Activated CD4-positive, alpha-beta T cell treated with anti-CD3 and anti-CD28 coated beads, Interleukin-2, amount 50 U/mL, for 1 hour (primary cell): ENCODE measurements at places on chromosomes 7 and 10.

DNA sequence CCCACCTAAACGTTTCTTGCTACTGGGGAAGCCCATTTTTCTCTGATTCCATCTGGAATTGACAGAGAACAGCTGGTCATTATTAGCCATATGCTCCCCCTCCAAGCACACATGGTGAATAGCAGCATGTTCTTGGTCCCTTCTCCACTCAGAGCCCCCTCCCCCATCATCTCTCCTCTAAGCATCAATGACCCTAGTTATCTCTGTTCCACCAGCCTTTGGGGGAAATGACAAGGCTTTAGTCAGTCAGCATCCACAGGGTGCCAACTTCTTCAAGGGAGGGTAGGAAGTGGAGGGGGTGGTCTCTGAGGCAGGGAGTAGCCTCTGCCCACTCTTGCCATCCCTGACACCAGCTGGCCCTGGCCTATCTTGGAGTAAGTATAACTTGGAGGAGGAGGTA is 163.1 kb downstream of the UBE2H start:
- DNase-seq, result no peak

DNA sequence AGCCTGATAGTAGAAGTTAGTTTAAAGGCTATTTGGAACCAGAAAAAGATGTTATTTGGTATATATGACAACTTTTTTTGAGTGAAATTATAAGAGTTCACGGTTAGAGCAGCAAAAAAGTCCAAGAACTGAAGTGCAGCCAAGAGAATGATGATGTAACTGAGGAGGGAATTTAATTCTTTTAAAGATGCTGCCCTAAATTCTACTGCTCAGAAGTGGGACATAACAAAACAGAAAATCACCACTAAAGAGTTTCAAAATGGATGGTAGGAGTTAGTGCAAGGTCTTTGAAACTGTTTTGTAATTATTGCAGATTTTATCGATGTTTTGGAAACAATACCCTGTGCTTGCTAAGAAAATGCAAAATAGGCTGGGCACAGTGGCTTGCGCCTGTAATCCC is 6.5 kb downstream of the SAMD8 start:
- no peak for DNase-seq

GRCh38 chr10:30882281-30882680 is 149.4 kb downstream of the ZNF438 start:
- DNase-seq, result no peak

- no peak for DNase-seq
These were observed 184.3 kb downstream of the FOXP2 start for GRCh38 chr7:114598946-114599345.

- DNase-seq, result no peak
These were observed 132.4 kb downstream of the DNAH11 start for GRCh38 chr7:21675255-21675654.

DNA sequence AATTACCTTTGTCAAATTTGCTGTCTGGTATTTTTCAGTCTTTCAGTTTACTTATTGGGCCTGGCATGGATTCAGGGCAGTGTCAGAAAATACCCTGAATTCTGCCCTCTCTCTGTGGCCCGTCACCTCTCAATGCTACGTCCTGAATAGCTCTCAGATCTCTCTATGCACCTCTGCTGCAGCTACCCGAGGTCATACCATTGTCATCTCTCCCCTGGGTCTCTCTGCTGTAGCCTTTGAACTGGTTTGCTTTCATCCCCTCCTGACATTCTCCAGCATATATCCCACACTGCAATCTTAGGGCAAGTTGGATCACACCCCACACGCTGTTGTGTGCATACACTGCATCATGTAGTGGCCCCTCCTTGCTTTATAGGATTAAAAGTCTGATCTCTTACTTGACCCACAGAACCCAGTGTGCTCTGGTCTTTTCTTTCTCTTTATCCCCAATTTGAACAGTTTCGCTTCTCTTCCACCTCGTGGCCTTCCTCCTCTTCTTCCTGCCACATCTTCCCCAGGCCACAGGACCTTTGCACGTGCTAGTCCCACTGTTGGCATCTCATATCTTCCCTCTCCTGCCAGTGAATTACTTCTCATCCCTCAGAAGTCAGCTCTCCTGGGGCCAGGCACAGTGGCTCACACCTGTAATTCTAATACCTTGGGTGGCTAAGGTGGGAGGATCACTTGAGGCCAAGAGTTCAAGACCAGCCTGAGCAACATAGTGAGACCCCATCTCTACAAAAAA is 372.9 kb downstream of the GALNT17 start:
- no peak for DNase-seq

GRCh38 chr7:77627309-77627676 is 69.0 kb upstream of the RSBN1L start:
- DNase-seq, result no peak

DNA sequence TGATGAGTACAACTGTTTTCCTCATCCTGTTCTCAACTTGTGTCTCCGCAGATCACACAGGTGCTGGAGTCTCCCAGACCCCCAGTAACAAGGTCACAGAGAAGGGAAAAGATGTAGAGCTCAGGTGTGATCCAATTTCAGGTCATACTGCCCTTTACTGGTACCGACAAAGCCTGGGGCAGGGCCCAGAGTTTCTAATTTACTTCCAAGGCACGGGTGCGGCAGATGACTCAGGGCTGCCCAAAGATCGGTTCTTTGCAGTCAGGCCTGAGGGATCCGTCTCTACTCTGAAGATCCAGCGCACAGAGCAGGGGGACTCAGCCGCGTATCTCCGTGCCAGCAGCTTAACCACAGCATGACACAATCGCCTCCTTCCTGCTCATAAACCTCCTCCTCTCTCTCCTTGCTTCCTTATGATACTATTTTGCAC is 126.7 kb upstream of the PRSS58 start:
- DNase-seq, result peak; percentile 22

DNA sequence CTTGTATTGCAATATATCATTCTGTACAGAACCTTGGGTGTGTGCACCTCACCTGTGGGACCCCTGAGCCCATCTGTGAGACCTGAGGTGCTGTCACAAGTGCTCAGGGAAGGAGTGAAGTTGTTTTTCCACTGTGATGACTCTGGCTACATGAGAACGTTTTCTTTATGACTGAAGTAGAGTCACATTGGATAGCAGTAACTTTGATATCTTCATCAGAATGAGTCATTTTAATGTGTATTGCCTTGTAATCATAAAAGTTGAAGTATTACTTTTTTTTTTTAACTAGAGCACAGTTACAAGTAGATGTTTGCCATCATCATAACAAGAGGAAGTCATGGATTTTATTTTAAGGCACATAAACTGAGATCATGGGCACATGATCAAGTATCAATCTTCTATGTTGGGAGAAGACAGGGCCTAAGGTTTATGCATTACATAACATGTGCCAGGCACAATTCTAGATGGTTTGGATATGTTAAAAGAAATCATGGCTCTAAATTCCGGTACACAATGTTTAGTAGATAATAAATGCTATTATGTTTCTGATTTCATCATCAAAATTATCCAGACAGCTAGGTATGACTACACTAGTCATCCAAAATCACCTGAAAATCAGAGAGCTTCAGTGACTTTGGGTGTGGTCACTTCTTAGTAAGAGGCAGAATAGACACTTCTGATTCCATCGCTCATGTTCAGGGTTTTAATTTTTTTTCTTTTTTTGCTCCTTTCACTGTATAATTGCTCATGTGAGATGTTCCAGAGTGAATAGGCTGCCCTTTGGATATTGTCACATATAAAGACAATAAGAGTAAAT is 82.7 kb upstream of the KLF6 start:
- no peak for DNase-seq

DNA sequence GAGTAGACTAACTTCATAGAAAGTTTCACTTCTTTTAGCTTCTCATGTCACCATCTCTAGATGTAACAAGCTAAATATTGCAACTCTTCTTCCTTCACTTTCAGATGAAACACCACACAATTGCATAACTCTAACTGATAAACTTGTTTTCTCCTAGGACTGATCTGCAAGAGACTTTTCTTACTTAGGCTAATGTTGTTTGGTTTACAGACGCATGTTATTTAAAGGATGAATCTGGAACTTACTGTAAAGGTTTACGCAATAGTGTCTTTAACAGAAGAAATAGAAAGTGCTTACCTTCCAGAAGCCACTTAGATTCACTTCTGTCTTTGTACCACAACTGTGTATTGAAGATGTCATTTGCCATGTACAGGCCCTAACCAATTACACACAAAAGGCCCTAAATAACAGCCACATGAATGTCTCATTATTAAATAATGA is 22.1 kb upstream of the ZC3HAV1 start:
- no peak for DNase-seq

DNA sequence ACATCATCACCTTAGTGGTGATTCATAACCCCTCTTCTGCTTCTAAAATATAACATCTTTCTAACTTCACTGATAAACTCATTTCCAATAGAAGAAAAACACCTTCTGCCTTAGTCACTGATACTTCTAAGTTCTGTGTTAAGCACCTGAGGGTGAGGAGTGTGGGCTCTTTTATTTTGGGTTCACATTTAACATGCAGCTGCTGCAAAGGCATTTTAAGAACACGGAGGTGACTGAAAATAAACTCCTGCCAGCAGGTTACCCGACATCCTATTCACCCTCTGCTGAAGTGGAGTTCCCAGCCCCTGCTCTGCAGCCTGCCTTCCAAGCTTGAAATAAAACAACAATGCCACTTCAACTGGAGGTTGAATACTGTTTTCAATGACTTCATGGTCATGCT is 202.9 kb upstream of the PLXNA4 start:
- DNase-seq, result no peak

DNA sequence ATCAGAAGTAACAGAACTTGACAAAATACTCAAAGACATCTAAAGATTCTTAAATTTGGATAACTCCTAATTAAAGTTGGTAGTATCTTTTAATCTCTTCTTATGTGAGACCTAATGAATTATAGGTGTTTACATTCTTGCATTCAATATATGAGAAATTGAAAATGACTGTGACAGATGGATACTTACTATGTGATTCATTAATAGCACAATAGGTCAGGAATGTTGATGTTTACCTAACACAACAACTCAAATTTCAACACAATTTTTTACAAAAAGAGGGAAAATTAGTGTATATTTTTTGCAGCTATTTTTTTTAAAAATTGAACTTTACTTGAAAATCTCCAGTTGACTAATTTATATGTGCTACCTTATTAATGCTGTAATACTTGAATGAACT is 31.7 kb upstream of the MCU start:
- no peak for DNase-seq

DNA sequence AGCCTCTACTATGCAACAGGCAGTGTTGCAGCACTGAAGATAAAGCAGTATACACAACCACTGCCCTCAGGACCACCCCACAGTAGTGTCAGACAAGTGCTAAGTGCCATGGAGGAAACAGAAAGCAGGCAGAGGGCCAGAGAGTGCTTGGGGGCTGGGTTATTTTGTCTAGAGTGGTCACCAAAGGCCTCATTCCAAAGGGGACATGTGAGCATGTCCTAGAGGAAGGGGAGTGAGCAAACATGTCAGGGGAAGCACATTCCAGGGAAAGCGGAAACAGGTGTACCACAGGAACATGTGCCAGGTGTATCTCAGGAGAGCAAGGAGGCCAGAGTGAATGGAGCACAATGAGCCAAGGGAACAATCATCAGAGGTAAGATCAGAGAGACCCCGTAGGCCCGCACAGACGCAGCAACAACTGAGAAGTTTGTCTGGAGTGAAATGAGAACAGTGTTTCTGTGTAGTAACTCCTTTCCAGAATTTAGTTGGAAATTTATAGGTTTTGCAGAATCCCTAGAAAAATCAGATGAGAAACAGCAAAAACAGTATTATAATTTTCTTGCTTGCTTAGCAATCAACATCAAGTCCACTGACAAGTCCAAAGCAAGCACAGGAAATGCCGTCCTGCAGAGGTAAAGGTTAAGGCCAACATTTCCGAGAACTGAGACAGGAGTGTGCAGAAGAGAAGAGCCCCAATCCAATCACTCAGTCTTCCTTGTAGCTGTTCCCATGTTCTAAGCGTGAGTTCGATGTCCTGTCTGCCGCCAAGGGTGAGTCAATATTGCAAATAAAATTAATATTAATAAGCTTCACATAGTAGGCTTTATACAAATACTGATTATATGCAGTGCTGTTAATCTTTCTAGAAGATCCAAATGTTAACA is 67.3 kb downstream of the SGMS1 start:
- DNase-seq, result no peak

- no peak for DNase-seq
These were observed 60.8 kb upstream of the HECTD2 start for GRCh38 chr10:91349381-91349780.

- no peak for DNase-seq
These were observed 211.4 kb downstream of the MDFIC start for GRCh38 chr7:115133248-115133647.

DNA sequence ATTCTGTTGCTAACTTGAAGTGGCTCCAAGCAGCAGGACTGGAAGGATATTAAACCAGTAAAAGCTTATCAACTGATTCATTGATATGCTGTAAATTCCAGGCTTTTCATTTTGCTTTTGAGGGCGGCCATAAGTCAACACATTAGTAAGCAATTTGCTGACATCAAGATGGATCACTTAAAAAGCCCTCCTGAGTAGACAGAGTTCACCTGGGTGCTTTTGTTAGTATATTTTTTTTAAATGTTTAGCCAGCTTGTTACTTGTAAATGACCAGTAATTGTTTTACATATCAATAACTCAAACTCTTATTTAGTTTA is 26.5 kb downstream of the RNF32 start:
- DNase-seq, result no peak

DNA sequence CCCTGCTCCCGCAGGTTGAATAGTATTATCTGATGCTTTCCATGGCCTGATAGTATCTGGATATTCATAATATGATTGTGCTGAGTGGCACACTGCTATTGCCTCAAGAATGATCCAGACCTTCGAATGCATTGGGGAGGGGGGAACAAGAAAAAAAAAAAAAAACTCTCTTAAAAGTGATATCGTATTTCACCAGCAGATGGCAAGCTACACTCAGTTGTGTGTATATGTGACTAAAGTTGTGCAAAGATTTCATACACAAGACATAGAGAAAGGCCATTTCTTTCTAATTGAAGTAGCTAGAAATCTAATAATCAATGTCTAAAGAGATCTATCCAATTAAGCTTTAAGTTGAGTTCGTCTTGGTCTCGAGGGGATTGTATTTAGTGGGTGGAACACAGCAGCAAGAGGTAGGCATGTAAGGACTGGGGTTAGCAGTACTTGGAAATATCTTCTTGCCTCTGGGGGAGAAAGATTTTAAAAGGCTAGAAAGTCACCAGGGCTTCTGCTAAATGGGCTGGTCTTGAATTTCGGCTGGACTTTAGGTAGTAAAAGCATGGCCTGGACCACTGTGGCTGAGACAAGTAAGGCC is 15.3 kb downstream of the SFRP4 start:
- DNase-seq, result no peak

DNA sequence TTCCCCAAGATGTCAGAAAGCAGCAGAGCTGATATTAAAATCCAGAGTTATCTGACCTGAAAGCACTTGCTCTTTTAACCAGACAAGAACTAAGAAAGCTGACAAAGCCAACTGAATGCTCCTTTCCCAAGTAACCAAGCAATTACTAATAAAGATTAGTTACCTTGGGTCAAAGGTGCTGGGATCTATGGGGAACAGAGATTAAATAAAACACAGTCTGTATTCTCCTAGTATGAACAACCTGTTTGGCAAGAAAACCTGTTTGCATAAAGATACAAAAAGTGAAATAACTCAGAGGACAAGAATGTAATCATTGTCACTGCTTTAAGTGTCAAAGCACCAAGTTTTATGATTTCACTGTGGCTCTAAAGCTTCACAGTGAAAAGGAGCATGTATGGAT is 35.7 kb downstream of the ITPRID1 start:
- DNase-seq, result no peak

- no peak for DNase-seq
These were observed 23.4 kb downstream of the SLC26A3 start for GRCh38 chr7:107779647-107780099.

- no peak for DNase-seq
These were observed 22.4 kb downstream of the UBTD1 start for GRCh38 chr10:97520978-97521761.

- no peak for DNase-seq
These were observed 1.5 kb downstream of the CLDN12 start for GRCh38 chr7:90404777-90405176.
